ENCODE measurements at places on chromosomes 2 and 18. TPM values are rescaled to one million over a fixed set of nuclear protein-coding genes. Genes with fewer than 3 reads are reported as not detected.

DNA sequence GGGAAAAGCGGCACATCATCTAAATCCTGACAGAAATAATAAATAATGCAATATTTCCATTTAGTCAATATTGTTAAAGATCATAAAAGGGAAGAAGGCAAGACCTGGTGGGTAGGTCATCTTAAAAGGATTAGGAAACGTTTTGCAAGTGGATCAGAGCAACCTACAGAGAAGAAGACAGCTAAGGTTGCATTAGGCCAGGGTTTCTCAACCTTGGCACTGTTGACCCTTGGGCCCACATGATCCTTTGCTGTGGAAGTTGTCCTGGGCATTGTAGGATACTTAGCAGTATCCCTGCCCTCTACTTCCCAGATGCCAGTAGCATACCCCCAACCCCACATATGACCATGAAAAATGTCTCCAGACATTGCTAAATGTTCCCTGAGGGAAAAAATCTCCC, 55.0 kb downstream of the KLF7 start:
- H3K36me3 ChIP-seq: peaks cover 61% of the 10 kb centered on the region
- H3K27me3 ChIP-seq: no peaks in the 10 kb centered on the region
- H3K4me3 ChIP-seq: no peak overlapping the region
- no peak for DNase-seq
- H3K4me1 ChIP-seq: no peaks in the 10 kb centered on the region
- no peak overlapping the region for H3K27ac ChIP-seq

The MPP4 gene
- 2.1 TPM for total RNA-seq

DNA sequence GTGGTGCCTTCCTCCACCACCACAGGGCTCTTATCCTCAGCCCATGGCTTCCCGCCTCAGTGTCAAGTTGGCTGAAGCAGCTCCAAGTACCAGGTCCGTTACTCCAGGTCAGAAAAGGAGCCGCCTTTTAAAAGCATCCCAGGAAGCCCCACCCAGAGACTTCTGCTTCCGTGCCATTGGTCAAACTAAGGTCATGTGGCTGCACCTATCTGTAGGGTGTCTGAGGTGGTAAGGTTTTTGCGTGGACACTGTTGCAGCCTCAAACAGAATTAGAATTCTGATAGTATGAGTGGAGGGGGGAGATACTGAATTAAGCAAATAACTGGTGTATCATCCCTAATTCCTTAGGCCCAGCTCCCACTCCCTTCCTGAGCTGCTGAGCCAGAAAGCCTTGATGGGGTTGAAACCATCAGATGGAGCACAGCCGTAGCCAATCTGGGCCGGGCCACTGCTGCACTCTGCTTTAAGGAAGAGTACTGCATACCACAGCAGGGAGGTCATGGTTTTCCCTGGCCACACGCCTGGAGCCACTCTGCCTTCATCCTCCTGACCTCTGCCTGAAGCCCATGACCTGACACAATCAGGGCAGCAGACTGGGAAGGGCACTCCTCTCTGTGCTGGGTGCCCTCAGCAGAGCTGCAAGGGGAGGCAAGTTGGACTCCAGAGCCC, 8.4 kb downstream of the TMEM247 start:
- DNase-seq: peak; percentile 94
- H3K27me3 ChIP-seq: no peaks in the 10 kb centered on the region
- no peak overlapping the region for H3K27ac ChIP-seq
- H3K4me3 ChIP-seq: no peak overlapping the region

The PPP1R1C gene
- total RNA-seq: 0.29 TPM

Measured in osteoblast (primary cell).